ENCODE measurements at places on chromosomes 5 and 9.

DNA sequence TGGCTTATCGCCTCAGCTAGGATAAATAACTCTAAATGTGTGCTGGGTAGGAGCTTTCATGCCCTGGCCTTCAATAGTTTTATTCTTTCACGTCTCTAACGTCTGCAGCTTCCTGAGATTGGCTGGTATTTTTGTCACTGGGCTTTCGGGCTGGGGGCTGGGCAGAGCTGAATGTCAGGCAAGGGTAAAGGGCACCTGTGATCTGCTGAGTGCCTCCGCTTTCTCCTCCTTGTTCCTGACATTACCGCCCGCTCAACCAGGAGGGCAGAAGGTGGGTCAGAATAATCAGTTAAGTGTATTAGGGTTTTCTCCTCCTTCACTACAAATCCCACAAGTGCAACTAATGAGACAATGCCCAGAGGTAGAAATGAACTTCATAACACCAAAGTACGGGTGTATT, 216.6 kb downstream of the TSSK1B start:
- DNase-seq = no peak

- no peak for DNase-seq
Measured at GRCh38 chr5:35988529-35988928, 2.7 kb downstream of the UGT3A1 start.

GRCh38 chr5:53944981-53945380, 365.4 kb downstream of the ARL15 start:
- no peak for DNase-seq

DNA sequence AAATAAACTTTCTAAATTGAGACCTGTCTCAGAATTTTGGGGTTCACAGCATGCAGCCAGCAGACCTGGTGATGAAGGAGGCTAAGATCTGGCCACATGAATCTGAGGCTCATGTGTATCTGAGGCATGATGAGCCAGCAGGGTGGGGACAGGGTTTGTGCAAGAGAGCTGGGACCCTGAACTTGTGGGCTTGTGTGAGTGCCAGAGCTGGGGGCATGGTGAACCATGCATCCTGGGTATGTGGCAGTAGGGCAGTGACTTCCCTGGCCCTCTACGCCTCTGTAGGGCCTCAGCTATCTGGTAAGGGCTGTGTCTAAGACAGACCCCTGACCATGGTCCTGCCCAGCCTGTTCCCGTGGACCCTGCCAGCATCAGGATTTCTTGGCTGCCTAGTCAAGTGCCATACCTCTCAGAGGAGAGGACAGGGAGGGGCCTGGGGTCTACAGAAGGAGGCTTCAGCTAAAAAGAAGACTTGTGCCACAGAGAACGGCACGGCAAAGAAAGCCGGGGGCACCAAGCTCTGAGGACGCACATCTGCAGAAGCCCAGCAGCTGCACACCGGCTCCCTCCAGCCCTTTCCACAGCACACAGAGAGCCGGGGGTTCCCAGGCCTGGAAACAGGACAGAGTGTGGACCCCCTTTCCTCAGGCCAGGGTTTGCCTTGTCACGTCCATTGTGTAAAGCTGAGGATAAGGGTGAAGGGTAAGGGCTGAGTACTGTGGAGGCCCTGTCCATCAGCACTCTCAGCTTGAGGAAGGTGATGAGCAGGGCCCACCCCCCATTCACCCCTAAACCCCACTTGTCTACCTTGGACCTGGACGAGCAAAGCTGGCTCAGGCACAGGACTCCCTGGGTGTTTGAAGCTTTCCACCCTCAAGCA, 130.1 kb downstream of the MRPL36 start:
- DNase-seq = no peak

- peak; percentile 18 for DNase-seq
Measured at GRCh38 chr5:170393235-170393634, 4.1 kb upstream of the KCNMB1 start.

GRCh38 chr5:117680426-117680825, 1105.8 kb upstream of the SEMA6A start:
- no peak for DNase-seq

DNA sequence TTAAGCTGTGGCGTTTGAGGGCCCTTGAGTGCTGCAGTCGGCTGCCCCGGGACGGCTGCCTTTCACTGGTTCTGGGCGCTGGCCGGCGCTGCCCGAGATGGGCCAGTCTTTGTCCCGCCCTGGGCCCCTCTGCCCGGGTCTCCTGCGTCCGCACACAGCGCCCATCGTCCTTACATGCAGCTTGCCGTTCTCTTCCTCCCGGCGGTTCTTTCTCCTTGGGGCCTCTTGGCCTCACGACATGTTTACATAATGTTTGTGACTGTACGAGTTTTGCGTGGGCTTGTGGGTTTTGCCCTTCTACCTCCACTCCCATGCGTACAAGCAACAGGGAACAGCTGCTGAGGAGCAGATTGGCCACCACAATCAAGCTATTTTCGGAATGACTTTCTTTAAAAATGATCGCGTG, 618 bp downstream of the TNPO1 start:
- DNase-seq = no peak

DNA sequence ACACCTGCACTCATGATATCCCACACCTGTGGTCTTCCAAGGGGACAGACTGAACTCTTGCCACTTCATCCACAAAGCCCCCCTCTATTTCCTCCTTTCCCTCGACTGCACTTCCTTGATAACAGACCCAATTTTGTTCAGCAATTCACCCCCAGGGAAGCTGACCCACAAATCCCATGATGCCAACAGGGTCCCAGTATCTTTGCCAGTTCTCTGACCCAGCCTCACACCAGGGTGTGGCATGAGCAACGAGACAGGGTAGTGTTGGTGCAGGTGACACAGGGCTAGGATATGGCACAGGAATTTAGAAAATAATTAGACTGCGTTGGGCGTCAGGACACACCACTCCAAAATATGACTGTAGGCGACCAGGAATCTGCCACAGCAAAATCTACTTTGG, 30.2 kb upstream of the KCNIP1 start:
- no peak for DNase-seq

DNA sequence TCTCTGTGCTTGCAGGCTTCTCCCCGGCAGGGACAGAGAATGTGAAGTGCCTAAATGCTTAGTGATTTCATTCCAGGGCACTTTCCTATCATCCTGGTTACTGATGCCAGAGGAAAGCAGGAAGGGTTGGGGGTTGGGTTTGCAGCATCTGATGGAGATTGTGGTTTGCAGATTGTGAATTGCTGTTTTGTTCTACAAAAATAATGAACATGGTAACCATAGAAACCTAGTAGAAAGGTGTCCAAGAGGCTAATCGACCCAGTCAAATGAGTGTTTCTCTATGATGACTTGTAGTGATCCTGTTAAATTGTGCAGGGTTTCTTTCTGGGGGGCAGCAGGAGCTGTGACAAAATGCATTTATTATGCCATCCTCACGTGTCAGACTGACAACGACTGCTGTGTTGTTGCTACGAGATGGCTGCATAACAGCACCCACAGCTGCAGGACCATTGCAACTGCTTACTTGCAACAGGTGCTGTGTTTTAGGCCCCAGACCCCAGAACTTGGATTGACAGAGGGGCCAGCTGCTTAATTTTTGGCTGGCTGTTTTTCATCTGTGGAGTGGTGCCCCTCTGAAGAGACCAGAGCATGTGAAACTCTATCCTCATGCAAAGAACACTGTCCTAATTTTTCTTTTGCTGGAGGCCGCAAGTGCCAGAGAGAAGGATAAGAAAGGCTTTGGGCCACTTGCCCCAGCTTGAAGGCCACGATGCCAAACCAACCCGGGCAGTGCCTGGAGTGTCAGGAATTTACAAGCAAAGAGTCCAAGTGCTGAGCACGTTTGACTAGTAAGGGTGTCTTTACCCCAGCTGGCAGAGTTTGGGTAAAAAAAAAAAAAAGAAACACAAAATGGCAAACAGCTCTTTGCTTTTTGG, 397.8 kb downstream of the GADD45G start:
- no peak for DNase-seq

GRCh38 chr9:18358325-18358724, 115.6 kb upstream of the ADAMTSL1 start:
- no peak for DNase-seq

- DNase-seq = no peak
Measured at GRCh38 chr9:134030821-134031470, 5.7 kb downstream of the BRD3OS start.

- DNase-seq = no peak
Measured at GRCh38 chr5:34895641-34896419, 19.5 kb downstream of the RAD1 start.

DNA sequence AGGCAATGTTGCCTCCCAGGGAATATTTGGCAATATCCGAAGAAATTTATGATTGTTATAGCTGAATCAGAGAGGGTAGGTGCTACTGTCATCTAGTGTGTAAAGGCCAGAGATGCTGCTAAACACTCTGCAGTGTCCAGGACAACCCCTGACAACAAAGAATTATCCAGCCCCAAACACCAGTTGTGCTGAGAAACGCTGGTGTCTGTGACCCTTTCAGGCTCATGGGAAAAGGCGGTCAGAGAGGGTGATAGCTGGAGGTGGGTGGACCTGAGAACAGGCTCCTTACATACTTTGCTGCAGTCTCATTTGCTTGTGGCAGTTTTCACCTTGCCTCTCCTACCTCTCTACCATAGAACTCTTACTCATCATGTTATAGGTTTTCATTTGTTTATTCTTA, 295.3 kb upstream of the DMRT1 start:
- DNase-seq = no peak

- no peak for DNase-seq
Measured at GRCh38 chr5:109701792-109702191, 12.1 kb downstream of the MAN2A1 start.

GRCh38 chr5:91374893-91375520, 8.1 kb downstream of the ARRDC3 start:
- DNase-seq = no peak

- DNase-seq = no peak
Measured at GRCh38 chr5:124403281-124403680, 343.2 kb downstream of the ZNF608 start.

DNA sequence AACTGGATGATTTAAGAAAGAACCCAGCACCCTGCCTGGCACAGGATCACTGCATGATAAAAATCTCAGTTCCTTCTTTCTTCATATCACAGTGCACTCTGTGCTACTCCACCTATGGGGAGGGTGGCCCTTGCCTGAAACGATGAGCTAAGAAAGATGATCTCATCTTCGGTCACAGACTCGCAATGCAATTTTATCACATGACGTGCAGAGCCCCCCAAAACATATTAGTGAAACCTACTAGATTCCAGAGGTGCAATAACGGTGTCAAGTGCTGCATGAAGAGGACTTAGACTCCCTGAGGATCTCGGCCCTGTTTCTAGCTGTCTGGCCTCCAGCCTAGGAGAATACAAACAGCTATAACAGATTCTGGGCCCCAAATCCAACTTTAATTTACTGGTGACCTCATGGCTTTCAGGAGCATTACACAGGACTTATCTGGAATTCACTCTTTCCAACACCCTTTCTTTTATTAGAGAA, 104.0 kb downstream of the EBF1 start:
- DNase-seq = no peak

GRCh38 chr5:78747705-78748359, 99.3 kb upstream of the LHFPL2 start:
- DNase-seq = no peak

GRCh38 chr9:77495834-77496671, 152.1 kb downstream of the GNA14 start:
- DNase-seq = no peak

- DNase-seq = no peak
Measured at GRCh38 chr9:109733690-109734089, 46.3 kb upstream of the PALM2AKAP2 start.

DNA sequence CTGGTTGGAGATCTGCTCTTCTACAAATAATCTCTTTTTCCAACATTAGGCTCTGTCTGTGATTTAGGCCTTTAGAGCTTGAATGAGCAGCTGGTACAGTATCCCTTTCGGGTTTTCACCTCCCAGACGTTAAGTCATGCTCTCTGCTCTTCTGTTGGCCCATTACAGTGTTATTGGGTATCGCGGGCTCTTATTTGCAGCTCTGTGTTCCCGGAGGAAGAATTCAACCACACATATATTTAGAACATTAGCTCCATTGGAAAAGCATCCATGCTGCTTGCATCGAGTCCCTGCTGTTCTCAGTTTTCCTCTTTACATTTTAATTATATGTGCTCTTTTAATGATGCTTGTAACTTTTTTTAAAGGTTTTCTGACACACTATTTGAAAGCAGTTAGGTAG, 278.0 kb upstream of the ADCY2 start:
- no peak for DNase-seq

DNA sequence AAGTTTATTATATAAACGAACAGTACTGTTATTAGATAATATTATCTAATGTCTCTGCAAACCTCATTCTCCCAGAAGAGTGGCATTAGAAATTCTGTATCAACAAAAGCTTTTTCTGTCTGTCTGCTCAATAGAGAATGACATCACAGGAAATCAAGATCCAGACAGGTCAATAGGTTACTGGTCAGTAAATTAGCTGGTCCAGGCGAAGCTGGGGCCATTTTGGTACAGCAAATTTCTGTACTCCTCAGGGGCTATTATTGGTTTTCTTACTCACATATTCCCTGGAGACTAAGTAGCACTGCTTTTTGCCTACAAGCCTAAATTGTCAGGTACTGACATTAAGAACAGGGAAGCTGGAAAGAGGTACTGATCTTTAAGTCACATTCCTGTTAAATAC, 80.5 kb downstream of the PLPP1 start:
- no peak for DNase-seq

GRCh38 chr5:35309365-35310130, 79.3 kb upstream of the PRLR start:
- DNase-seq = no peak

DNA sequence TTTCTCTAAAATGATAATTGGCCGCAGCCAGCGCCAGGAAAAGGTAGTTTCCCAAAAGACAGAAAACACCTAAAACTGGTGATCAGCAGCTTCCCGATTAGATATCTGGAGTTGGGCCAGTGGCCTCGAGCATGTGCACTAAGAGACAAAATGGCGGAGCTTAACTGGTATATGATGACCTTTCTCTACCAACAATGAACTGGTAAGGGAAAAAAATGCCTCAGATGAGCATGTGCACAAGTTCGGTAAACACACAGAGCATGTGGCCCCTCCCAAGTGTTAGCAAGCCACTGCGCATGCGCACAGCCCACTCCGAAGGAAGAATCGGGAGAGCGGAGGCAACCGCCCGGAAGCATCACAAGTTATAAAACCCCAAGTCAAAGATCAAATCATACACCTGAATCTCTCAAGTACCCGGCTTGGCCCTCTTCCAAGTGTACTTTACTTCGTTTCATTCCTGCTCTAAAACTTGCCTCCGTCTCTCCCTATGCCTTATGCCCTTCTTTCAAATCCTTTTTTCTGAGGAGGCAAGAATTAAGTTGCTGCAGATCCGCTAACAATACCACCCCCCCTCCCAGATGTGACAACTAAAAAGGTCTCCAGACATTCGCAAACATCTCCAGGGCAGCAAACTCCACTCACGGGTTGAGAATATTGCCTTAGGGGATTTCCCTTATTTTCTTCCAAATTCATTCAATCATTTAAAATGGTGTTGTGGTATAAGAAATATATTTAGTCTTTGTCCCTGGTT, 15.0 kb upstream of the PTBP3 start:
- DNase-seq = peak; percentile 26

DNA sequence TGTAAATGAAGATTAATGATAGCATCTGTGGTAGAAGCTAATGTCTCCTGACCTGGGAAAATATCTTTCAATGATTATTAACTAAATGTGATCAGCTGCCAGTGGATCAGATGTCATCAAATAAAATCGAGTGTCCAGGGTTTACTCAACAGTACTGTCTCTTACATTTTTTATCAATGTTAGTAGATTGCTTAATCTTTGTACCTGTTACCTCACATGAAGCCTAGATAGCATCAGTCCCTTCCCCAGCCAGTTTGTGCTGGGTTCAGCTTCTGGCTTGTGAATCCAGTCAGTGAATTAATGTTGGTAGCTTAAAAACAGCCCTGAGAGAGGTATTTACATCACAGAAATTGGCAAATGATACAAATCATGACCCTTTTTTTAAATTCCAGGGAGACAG, 134.4 kb downstream of the GHR start:
- DNase-seq = no peak

- no peak for DNase-seq
Measured at GRCh38 chr5:95863383-95863757, 40.8 kb upstream of the GLRX start.

Data from activated CD4-positive, CD25-positive, alpha-beta regulatory T cell treated with anti-CD3 and anti-CD28 coated beads, Interleukin-2, amount 50 U/mL, for 16 hours (primary cell).